ENCODE measurements at places on chromosomes 12 and 14.

DNA sequence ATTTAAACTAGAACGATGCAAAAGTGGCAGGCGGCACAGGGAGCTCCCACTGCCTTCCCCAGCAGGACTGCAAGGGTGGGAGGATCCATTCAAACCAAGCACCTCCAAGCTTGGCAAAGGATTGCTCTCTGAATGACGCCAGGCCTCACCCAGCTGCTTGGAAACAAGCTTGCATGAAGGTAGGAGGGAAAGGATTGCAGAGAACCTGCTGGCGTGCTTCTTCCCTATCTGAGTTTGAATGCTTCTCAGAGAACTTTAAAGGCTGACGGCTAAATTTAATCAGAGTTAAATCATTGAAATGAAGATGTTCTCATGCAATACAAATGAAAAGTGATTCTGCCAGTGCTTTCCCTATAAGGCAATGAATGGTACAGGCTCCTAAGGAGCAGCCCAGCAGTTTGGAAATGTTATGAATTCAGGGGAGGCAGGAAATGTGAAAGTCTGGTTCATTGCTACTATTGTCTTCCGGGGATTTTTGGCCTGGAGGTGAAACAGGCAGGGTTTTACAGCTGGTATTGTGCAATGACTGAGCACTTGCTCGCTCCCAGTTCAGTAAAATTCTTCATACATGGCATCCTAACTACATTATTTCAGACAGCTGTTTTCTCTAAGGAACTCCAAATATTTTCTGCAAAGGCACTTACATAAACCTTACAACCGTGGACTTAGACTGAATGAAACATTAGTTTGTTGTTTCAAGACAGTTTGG is 31.9 kb upstream of the DUSP6 start:
- no peak for DNase-seq

DNA sequence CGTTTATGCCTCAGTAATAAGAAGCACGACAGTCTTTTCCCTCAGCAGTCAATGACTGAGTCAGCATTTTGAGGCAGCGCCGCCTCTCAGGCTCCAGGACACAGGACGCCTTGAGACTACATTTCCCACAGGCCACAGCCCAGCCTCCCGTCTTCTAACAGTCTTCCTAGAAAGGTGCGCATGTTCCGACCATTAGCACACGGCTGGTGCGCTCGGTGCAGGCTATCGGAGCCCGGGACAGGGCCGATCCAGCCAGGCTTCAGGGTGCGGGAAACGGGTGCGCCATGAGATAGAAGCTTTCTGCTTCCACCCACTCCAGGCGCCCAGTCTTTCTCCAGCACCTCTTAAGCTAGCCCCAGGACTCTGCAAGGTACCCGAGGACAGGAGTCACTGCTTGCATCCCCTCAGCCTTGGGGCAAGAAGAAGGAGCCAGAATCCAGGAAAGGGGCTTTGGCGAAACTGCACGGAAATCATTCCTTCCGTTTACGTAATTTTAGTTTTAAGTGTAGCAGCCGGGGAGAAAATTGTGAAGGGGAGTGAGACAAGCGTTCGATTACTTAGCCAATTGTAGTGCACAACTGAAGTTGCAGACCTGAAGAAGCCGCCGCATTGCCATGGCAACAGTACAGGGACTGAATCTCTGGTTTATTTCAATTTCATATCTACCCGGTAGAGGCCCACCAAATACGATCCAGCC is 54.0 kb downstream of the ZNF641 start:
- DNase-seq, result peak; percentile 78

DNA sequence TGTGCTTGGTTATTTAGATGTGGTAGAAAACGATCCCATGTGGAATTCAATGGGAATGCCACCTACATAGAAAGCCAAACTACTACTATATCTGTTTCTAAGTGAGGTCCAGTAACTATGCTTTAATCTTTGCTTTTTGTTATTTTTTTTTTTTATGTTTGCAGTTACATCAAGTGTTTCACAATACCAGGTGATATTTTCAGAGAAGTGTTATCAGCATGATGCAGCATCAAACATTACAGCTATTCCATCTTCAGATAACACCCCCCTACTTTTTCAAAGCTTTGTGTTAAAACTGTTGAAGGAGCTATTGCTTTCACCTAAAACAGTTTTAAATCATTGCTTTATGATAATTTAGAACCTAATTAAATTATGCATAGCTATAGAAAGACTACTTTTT is 163.8 kb upstream of the SLC16A7 start:
- no peak for DNase-seq

DNA sequence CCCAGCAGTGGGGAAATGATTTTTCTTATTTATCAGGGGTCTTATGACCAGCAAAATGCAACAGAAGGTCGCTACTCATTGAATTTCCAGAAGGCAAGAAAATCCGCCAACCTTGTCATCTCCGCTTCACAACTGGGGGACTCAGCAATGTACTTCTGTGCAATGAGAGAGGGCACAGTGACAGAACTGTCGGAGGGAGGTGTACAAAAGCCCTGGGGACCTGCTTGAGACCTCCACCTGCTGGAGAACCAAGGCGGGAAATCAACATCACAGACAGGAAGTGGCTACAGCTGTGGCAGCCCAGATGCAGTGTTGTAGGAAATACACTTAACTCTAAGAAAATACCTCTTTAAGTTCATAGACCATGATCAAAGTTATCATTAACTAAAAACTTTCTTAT is 250.9 kb upstream of the OR4E1 start:
- DNase-seq, result peak; percentile 78

- no peak for DNase-seq
Observed at GRCh38 chr14:103688906-103689902, 26.0 kb downstream of the XRCC3 start.

DNA sequence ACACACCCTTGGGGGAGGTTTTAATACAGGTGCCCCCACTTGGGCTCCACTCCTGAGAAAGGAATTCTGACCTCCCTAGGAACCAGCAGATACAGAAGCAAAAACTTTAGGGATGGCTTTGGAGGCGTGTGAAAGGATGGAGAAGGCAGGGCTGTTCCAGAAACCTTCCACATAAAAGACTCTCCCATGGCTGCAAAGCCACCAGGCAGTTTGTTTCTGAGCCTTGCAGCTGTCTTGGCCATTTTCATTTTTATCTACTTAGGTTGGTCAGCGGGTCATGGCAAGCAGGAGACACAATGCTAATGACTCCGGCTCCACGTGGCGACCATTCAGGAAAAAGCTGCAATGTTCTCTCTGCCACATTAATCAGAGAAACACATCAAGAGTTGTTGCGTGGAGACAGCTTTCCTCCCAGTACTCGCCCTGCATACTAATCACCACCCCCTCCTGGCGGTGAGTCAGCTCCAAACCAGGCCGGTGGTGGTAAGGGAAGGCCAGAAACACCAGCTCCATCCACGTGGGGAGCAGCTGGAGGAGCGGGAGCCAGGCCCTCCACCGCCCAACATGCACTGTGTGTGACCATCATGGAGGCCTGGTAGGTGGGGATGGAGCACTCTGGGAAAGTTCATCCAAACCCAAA is 30.9 kb upstream of the IRF2BPL start:
- no peak for DNase-seq

GRCh38 chr14:95190857-95191256 is 33.5 kb upstream of the DICER1 start:
- DNase-seq, result no peak

DNA sequence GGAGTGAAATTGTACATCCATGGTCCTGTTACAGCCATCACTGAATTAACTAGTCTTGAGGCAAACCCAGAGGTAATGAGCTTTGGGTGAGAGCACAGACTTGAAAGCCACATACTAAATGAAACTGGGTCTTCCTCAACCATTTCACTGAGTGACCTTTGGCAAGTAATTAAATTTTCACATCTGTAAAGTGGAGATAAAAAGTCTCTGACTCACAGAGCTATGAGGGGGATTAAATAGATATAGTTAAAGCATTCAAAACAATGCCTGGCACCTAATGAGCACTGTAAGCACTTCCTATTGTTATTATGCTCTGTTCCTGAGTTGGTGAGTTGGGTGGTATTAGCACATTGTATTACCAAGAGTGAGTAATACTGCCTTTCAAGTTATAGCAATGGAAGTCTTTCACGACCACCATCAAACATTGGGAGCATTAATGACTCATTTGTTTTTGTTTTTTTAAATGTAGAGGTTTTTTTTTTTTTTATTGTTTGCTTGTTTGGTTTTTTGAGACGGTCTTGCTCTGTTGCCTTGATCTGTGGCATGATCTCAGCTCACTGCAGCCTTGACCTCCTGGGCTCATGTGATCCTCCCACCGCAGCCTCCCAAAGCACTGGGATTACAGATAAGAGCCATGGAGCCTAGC is 12.5 kb upstream of the STRN3 start:
- no peak for DNase-seq

- peak; percentile 81 for DNase-seq
Observed at GRCh38 chr14:75301666-75302325, 23.2 kb downstream of the FOS start.

- no peak for DNase-seq
Observed at GRCh38 chr12:113347107-113347506, 11.3 kb upstream of the PLBD2 start.

DNA sequence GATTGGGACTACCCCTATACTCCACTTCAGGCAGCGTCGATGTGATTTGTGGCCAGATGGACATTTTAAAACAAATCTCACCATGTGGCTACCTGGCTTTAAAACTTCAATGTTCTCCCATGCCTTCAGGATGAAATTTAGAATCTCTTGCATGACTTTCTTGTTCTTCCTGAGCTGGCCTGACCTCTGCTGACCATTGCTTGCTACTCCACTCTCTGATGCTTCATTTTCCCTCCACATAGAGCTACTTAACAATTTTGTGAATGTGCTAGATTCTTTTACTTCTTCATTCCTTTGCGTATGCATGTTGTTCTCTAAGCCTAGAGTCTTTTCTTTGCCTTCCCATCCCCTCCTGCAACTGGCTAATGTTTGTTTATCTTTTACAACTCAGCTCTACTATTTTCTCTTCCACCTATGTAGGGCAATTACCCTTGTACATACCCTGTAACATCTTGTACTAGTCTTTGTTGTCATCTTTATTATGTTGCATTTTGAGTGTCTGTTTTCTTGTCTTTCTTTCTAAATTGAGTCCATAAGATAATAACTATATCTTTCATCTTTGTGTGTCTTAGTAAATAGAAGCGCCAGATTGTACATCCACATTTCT is 41.2 kb downstream of the YLPM1 start:
- peak; percentile 45 for DNase-seq

GRCh38 chr14:43161477-43161876 is 1345.6 kb downstream of the FSCB start:
- DNase-seq, result no peak

GRCh38 chr14:59086241-59086882 is 102.1 kb upstream of the DAAM1 start:
- DNase-seq, result no peak

GRCh38 chr14:27623782-27624181 is 1025.9 kb upstream of the NOVA1 start:
- DNase-seq, result no peak

GRCh38 chr14:25006961-25007795 is 42.8 kb downstream of the STXBP6 start:
- no peak for DNase-seq

DNA sequence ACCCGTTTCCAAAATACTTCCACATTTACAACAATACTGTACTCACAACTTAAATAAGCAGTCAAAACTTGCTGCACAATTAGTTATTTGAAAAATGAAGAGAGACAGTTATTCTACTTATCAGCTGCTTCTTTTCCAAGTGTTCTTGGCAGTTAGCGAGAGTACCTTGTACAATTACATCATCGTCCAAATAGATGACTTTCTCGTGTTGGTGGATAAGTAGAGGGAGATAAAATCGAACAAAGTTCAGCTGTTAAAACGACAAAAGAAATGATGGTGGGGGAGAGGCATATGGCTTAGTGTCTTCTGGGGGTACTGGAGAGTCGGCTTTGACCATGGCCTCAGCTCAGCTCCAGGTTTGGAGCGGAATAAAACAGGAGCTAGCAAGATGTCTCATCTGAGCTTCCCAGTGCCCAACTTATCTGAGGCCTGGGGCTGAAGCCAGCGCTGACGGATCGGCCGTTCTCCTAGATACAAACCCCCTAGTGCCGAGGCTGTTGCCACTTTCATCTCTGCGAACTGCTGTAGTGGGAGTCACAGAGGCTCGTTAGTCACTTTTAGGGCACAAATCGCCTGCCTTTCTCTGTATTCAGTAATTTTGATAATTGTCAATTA is 31.7 kb downstream of the TDG start:
- no peak for DNase-seq

GRCh38 chr12:25101092-25101445 is 93.9 kb downstream of the DNAI7 start:
- no peak for DNase-seq

All from activated CD8-positive, alpha-beta T cell treated with anti-CD3 and anti-CD28 coated beads for 36 hours (primary cell).